Effector memory CD8-positive, alpha-beta T cell (primary cell): ENCODE measurements at places on chromosomes 11 and 22.

GRCh38 chr22:37244114-37244921 is at the start of gene RAC2:
RAC2 (minus strand) TSS chr22:37244269; CDS start chr22:37244148, 121 bp downstream.
- peak; percentile 69 for DNase-seq

- no peak for DNase-seq
These were observed 9.4 kb upstream of the NLRP10 start for GRCh38 chr11:7974668-7975067.

GRCh38 chr11:88411265-88411664 is 73.7 kb upstream of the CTSC start:
- DNase-seq, result no peak

DNA sequence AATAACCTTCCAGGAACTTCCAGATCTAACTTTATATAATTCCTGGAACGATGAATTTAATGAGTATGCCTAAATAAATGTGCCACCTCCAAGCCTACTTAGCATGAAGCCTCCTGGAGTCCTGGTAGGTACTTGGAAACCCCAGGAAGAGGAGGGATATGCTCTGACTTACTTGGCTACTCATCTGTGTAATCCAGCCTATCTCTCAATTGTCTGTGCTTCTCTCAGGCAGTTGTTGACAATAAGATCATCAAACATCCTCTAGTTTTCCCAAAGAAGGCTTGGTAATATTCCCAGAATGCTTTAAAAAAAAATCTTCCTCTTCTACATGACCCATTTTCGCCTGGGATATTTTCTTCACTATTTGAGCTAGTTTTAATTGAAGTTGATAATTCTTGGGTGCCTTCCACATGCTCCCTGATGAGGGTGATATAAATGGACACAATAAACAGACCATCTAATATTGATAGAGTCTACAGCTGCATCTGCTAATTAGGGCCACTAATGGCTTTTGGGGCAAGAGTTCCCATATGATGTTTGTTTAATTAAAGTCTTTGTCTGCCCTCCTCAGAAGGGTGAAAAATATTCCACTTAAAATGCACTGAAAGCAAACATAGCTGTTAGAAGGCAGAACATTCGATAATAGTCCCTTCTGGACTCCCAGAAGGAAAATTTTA is 75.5 kb upstream of the RAB38 start:
- DNase-seq, result no peak

GRCh38 chr11:117199053-117199915 is at the start of gene TAGLN:
TAGLN (plus strand) TSS chr11:117199370; CDS start chr11:117203014, 3,644 bp downstream.
- no peak for DNase-seq

DNA sequence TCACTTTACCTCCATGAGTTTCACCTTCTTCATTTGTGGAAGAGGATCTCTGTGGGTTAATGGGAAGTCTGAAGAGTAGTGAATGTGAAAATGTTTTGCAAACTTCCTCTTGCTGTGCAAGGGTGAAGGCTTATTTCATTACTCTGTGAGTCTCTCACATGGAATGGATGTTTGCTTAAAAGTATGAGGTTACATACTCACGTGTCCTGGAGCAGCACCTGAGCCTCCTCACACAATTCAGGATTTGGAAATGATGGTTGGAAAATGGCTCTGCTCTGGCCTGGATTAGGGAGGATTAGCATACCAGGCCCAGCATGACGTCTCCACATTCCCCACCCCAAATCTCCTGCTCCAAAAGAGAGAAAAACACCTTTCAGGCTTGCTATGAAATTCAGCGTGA is 4.8 kb downstream of the GRAMD1B start:
- DNase-seq, result no peak

DNA sequence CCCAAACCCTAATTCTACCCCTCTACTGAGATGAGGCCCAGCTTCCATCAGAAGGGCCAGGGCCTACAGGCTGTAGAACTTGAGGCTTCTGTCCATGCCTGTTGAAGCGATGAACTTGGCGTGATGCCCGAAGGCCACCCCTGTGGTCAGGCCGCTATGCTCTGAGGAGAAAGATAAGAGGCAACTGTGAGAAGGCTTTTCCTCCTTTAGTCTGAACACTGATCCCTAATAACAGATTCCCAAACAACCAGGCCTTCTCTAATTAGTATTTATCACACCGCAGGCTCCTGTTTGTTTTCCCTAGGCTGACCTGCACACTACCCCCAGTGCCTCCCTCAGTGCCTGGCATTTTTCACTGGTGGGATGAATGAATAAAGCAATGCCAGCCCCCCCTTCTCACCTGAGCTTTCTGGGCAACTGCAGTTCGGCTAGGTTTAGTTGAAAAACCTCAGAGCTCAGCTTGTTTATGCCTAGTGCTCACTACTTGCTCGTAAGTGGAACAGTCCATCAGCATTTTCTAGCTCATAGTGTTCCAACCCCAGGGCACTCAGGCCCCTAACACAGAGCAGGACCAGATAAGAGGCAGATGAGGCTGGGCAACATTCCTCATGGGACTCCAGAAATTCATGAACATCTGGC is 15.2 kb downstream of the PRPF19 start:
- no peak for DNase-seq

DNA sequence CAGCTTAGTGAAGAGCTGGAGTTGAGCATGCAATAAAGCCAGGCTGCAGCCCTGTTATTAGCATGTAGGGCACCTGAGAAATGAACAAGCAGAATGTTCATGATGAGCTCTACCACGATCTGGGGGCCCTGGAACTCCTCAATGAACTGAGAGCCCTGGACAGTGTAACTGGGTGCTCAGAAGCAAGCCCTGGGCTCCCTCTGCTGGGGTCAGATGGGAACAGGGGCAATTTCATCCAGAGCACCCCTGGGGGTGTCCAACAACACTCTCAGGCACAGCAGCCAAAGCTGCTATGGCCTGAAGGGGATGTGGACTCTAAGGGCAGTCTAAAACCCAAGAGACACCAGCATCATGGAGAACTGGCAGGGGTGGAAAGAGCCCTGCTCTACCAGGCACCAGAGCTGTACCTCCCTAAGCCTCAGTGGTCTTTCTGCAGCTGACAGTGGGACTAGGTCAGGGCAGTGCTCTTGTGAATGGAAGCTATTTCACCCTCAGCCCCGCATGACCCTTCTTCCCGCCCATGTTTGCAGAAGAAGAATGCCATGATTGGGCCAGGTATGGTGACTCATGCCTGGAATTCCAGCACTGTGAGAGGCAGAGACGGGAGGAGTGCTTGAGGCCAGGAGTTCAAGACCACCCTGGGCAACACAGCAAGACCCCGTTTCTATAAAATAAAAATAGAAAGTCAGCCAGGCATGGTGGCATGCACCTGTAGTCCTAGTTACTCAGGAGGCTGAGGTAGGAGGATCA is 28.9 kb downstream of the THOC5 start:
- DNase-seq, result peak; percentile 18

DNA sequence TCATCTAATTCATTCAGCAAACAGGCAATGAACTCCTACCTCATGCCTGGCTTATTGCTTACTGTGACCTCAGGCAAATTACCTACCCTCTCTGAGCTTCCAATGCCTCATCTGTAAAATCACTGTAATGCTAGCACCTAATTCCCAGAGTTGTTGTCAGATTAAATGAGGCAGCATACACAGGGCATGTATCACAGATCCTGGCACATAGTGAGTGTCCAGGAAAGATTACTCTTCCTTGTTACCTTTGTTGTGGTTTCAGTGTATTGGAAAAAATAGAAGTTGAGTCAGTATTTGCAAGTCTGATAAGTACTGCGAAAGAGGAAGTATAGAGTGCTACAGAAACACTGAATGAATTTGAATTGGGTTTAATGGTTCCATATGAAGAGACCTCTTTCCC is 26.4 kb upstream of the LRRC55 start:
- DNase-seq, result no peak

DNA sequence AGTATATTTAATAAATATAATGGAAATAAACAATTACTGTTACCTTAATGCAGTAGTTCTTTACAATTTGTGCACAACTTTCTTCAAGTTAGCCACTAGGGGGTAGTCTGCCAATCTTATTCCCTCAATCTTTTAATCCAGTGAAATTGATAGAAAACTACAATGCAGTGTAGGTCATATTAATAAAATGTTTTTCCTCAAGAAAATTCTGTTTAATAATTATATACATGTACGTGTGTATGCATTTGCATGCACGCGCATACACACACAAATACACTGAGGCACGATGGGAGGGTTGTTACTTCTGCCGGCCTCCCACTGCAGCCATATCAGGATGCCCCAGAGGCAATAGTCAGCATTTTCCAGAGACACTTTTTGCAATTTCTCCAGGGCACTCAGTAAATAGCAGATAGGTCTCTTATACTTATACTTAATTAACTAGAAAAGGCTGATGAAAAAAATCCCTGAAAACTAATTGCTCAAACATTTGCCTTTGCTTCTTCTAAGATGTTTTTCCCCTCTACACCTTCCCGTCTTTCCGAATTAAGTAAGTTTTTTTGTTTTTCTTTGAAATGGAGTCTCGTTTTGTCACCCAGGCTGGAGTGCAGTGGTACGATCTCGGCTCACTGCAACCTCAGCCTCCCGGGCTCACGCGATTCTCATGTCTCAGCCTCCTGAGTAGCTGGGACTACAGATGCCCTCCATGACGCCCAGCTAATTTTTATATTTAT is 3.1 kb downstream of the GAB2 start:
- DNase-seq, result no peak

DNA sequence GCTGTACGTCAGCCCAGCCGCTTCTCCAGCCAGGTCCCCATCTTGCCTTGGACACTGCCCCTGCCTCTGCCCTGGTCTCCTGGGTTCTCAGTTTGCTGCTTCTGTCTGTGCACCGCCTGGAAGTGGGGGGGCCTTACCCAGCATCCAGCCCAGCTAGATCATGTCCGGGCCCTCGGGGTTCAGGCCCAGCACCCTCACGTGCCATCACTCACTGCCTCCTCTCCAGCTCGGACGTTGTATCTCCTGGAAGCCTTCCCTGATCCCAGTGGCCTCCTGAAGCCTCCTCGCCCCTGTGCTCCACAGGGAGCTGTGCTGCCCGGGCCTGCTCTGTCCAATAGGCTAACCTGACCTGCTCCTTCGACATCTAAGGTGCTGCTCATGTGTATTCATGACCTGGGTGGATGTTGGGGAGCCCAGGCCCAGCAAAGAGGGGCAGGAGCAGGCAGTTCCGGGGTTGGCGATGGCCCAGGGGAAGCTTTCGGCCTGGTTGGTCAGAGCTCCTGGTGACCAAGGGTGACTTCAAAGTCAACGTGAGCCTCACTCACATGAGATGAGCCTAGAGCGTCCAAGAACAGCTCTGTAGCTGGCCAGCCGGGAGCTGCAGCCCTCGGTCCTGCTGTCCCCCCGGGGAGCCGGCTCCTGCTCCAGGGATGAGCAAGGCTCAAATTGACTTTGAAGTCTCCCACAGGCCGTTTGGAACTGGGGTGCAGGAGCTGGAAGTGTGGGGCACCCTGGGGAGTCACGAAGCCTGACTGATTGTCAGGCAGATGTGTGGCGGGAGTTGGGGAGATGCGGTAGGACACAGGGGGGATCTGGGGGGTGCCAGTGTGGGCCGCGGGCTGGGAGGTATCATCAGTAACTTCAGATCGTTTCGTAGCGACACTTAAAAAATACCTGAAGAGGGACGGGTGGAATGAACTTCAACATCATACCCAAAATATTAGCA is 5.2 kb upstream of the ASCL2 start:
- DNase-seq, result peak; percentile 0

DNA sequence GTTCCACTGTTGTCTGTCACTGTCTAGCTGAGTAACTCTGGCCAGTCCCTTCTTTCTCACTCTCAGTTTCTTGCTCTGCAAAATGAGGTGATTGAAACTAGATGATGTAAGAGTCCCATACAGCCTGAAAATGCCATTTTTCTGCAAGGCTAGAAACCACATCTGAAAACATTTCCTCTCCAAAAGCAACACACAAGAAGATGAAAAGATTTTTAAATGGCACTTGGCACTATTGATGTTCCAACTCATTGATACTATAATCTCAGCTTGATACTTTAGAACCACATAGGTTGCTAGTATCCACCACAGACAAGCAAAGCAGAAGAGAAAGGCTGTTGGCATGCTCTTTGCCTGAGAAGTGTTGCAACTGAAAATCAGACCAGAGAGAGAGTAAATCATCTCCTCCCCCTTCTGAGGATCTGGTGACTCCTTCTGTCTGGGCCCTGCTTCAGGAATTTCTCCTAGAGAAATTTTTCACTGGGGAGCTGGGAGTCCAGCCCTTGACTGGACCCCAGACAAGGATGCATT is 1217.9 kb downstream of the LRRC4C start:
- DNase-seq, result no peak

GRCh38 chr22:48644997-48645396 is 1182.7 kb downstream of the BRD1 start:
- DNase-seq, result no peak

DNA sequence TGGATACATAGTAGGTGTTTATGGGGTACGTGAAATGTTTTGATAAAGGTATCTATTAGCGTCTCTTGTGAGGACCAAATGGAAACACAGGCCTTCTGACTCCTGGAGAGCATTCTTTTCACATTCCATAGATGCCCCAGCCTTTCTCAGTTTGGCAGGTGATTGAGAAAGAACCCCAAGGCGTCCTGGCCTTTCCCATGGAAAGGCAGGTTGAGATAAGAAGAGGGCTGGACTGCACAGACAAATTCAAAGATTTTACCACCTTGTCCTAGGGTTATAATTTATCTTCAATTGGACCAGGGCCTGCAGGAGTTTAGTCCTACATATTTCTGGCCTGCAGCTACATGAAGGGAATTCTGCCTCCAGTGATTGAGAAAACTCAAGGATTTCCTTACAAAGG is 661 bp upstream of the OLFML1 start:
- no peak for DNase-seq

DNA sequence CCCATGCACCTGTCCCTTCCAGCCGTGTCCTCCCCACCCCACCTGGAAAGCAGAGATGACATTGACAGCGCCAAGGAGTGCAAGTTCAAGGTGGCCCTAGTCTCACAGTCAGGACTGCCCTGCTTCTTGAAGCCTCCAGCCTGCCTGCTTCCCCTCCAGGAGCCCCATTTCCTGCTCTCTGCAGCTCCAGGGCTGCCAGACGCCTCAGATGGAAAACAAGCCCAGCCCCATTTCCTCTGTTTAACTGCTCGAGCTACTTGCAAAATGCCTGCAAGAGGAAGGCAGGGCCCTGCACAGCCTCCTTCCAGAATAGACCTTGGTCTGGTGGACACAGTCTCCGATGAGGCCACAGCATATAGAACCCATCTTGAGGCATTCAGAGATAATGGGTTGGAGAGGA is 5.0 kb upstream of the DGKZ start:
- DNase-seq, result no peak

DNA sequence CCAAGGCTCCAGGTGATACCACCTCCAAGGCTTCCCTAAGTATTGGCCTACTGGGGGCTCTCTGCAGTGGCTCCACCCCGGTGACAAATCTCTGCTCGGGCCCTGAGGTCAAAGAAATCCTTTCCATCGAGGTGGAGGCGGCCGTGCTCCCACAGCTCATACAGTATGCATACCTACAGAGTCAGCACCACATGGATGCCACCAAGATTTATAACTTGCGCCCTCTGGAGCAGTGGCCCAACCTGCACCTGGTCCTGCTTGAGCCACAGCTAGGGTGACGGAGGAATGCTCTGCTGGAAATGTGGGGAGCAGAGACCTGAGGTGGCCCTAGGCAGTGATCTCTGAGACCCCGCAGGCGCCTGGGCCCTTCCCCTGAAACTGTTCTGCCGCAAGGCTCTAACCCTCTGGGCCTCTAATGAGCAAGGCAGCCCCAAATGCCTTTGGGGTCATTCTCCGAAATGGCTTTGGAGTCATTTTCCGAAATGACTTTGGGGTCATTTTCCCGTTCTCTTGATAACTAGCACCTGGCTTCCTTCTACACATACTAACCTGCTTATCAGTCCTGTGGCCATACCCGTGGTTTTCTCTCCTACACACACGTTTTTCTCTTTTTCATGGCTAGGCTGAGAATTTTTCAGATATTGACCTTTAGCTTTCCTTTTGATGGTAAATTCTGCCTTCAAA is 33.9 kb downstream of the TMEM45B start:
- no peak for DNase-seq

GRCh38 chr11:91396236-91397133 is 828.1 kb upstream of the FAT3 start:
- DNase-seq, result no peak
